ENCODE measurements at places on chromosomes 16 and 17. TPM values are rescaled to one million over a fixed set of nuclear protein-coding genes. Genes with fewer than 3 reads are reported as not detected.
A peak's percentile ranks its signal among the peaks of the same experiment; 100 is the strongest.

DNA sequence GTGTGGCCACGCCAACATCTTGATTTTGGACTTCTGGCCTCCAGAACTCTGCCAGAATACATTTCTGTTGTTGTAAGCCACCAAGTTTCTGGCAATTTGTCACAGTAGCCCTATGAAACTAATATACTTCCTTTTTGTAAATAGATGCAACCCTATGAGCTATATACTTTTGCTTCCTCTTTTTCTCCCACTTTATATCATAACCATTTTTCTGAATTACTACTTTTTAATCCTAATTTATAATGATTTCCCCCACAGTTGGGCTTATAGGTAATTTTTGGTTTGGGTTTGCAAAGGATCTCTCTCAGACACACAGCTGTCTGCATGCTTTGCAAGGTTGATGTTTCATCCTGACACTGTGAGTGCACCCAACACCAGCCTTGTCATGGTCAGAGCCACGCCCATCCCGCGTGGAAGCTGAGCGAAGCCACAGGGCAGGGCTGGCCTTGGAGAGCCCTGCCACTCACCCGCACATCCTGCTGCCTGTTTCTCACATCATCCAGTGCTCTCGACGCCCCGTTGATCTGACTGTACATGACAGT is 5.8 kb downstream of the TRIM25 start:
- H3K27me3 ChIP-seq, result no peaks in the 10 kb centered on the region
- no peak overlapping the region for H3K4me3 ChIP-seq
- H3K27ac ChIP-seq, result no peak overlapping the region

DNA sequence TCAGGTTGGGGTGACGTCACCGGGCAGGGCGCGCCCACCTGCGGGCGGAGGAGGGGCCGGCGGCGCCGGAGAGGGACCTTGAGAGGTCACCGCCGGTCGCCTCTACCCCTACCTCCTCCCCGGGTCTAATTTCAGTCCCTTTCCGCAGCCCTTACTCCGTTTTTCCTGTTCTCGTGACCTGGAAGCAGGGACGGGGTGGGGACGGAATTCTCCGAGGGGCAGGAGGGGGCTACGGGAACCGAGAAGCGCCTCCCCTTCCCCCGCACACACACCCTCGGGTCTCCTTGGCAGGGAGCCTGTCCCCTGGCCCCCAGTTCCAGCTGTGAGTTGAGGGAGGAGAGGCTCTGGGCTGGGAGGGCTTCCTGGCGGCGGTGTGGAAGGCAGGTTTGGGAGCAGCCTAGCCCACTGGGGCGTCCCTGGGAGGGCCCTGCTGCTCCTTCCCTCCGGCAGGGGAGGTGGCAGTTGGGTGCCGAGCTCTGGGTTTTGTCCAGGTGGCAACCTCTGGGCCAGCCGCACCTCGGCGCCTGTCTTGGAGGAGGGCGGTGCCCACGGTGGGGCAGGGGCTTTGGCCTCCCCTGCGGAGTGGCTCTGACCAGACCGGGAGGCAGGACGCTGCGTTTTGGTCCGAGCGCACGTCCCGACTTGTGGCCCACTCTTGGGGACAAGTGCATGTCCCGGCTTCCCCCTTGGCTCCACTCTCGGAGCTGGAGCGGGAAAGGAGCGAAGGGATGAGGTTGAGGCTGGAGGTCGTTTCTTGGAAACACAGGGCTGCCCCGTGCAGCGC is 773 bp downstream of the SYNGR3 start:
- H3K4me1 ChIP-seq, result peaks cover 13% of the 10 kb centered on the region
- H3K36me3 ChIP-seq, result peaks cover 5% of the 10 kb centered on the region
- no peak overlapping the region for H3K4me3 ChIP-seq
- no peak overlapping the region for H3K27ac ChIP-seq
- H3K27me3 ChIP-seq, result peaks cover 25% of the 10 kb centered on the region

- H3K27me3 ChIP-seq, result no peaks in the 10 kb centered on the region
- DNase-seq, result peak; percentile 88
- peak overlapping the region; percentile 11 for H3K27ac ChIP-seq
- peaks cover 4% of the 10 kb centered on the region for H3K36me3 ChIP-seq
- H3K4me3 ChIP-seq, result no peak overlapping the region
- peaks cover under 1% of the 10 kb centered on the region for H3K4me1 ChIP-seq
Observed at GRCh38 chr17:29645515-29646051, 22.9 kb upstream of the CORO6 start.

DNA sequence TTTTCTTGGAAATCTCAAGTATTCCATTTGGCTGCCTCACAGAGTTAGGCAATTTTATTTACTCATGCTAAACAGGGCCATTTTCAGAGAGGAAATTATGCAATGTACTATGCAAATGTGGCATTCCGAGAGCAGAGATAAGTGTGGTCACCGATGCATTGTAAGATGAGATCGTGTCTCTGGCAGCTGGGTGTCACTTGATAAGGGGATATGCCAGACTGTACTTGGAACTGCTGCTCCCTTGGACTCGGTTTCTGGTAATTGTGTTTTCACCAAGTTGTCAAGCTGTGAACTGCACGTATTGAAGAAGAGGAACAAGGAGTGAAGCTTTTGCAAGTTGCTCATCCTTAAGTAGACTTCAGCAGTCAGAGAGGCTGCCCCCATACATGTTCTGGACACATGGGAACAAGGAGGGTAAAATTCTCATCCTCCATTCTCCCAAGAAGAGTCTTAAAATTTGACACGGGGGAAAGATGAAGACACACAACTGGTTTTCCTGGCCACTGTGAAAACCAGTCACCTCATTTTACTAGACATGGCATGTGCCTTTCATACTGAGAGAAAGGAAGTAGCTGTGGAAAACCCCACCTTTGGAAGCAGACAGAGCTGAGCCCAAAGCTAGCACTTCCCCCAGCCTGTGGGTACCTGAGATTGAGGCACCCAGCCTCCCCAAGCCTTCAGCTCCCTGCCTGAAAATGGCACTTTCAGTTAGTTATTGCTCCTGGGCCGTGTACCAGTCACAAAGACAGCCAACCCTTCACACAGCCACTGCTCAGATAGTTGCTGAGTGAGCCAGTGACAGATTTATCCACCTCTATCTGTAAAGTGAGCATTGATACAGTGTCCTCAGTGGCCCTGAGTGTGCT is 150.7 kb downstream of the SOCS1 start:
- no peaks in the 10 kb centered on the region for H3K36me3 ChIP-seq
- no peak overlapping the region for H3K4me3 ChIP-seq
- peak; percentile 98 for DNase-seq
- no peaks in the 10 kb centered on the region for H3K27me3 ChIP-seq
- peaks cover 55% of the 10 kb centered on the region for H3K4me1 ChIP-seq
- H3K27ac ChIP-seq, result peak overlapping the region; percentile 58

GRCh38 chr17:81666092-81666341 is 388 bp downstream of the OXLD1 start:
- H3K27ac ChIP-seq, result peak overlapping the region; percentile 77
- peak overlapping the region; percentile 84 for H3K4me3 ChIP-seq
- no peaks in the 10 kb centered on the region for H3K27me3 ChIP-seq
- peaks cover 17% of the 10 kb centered on the region for H3K4me1 ChIP-seq
- DNase-seq, result no peak
- peaks cover 4% of the 10 kb centered on the region for H3K36me3 ChIP-seq

DNA sequence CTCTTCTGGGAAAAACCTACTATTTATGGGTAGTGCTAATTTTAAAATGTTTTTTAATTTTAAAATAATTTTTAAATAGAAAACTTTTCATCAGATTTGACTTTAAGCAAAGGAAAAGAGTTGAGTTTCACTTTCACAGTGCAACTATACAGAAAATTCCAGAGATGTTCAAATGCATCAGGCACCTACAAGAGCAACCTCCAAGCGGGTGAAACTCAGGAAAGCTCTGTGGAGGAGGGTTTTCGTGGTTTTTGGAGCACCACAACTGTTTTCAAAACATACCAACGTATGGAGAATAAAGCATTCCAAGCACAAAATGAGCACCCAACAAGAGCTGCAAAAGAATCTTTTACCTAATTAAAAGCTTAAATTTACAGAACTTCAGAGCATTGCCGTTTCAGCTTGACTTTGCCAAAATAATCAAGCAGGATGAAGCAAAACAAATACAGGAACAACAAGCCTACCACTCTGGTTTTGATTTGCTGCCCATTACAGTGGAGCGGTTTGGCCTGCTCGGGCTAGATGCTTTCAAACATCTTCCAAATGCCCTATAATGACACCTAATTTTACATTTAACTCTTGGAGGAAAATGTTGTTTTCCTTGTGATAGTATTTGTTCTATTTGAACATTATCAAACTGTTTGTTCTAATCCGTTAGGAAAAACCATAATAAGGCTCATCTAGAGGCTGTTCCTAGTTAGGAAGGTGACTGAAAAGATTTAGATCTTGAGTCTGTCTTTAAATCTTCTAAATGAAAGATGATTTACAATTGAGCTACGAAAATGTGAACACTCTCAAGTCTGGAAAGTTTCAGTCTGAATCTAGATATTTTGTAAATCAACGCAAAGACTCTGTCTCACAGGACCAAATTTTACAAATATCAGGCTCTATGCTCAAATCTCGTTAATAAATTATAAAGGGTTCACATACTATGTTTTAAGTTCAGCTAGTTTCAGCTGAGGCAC is 34.5 kb downstream of the NACA2 start:
- no peaks in the 10 kb centered on the region for H3K36me3 ChIP-seq
- H3K4me1 ChIP-seq, result peaks cover 4% of the 10 kb centered on the region
- peaks cover 7% of the 10 kb centered on the region for H3K27me3 ChIP-seq
- peak; percentile 32 for DNase-seq
- H3K27ac ChIP-seq, result no peak overlapping the region
- no peak overlapping the region for H3K4me3 ChIP-seq

The EXOC7 gene
- 145 TPM for total RNA-seq

The HOXB1 gene
- not detected for total RNA-seq
